ENCODE measurements at places on chromosomes 11 and 22.

DNA sequence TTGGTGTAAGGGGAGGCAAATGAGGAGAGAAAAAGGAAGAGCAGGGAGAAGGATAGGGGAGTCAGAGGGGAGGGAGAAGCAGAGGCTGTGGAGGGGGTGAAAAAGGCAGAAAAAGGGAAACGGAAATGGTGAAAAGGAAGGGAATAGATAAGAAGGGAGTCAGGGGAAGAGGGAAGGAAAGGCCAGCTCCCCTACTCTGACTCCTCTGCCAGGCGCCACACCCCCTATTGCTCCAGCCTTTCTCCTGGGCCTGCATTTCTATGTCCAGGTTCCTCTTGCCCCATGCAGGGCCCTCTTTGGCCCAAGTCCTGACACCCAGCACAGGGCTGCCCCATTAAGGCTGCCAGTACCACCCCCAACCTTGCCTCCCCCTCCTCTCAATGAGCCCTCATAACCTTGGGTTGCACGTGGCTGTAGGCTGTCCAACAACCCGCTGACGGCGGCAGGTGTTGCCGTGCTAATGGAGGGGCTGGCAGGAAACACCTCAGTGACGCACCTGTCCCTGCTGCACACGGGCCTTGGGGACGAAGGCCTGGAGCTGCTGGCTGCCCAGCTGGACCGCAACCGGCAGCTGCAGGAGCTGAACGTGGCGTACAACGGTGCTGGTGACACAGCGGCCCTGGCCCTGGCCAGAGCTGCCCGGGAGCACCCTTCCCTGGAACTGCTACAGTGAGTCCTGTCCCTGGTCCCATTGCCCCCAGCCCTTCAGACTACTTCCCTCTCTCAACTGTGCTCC, 3.4 kb upstream of the NHERF4 start:
- no peak for DNase-seq

DNA sequence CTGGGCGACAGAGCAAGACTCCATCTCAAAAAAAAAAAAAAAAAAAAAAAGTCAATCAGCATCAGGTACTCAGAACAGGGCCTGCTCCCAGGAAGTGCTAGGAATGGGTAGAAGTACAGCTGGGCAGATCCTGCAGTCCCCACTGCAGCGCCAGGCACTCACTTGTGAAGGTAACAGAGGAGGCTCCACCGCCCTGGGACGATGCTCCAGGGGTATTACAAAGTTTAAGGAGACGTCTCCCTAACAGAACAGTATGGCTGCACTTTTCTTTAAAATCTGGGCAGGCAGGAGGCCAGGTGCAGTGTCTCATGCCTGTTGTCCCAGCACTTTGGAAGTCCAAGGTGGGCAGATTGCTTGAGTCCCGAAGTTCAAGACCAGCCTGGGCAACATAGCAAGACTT, 1449.0 kb downstream of the BRD1 start:
- DNase-seq, result no peak

DNA sequence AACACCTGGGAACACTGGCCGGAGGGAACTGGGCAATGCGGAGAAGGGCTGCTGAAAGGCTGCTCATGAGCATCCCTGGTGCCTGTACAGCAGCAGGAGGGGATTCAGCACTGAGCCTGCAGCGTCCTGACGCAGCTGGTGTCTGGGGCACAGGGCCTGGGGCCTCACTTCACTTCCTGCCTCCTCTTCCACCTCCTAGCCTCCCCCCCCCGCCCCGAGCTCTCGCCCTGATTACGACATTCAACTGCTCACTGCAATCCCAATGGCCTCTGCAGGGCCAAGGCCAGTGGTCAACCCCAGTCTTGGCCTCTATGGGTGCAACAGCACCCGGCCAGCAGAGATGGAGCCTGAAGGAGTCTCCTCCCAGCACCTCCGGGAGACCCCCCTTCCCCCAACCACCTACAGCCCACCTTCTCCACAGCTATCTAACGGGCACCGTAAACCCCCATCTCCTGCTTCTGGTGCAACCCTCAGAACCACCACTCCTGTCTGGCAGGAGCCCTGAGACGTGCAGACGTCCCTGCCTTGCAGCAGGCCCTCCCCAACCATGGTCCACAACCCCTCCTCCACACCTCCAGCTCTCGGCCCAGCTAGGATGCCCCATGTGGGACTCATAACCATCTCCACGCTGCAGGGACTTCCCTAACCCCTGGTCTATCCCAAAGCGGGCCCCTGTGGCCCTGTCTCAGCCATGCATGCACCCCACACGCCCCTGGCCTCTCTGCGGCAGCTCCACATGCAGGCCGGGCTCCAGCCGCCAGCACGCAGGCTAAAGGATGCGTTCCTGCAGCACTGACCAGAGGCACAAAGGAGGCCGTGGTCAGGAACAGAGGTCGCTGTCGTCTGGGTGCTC, 38.2 kb downstream of the BRD1 start:
- no peak for DNase-seq

DNA sequence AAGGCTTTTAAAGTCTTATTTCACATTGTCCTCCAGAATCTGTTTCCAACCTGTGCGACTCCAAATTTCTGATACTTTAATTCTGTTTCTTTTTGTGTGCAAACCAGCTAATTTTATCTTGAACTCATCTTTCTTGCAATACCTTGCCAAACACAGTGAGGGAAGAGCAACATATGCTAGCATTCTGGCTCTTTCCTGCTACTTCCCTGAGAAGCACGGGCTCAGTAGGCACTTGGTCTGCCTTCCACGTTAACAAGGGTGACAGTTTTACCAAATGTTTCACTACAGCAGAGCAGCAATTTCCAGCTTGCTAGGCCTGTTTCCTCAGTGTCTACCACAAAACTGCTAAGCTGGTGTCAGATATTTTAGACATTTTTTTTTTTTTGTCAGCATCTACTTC, 405.8 kb downstream of the NTM start:
- DNase-seq, result no peak

GRCh38 chr22:27408068-27408467, 393.5 kb downstream of the MN1 start:
- DNase-seq, result no peak

GRCh38 chr22:37353839-37354238, 71.5 kb downstream of the CYTH4 start:
- peak; percentile 98 for DNase-seq

- no peak for DNase-seq
These were observed 15.3 kb downstream of the TTC12 start for GRCh38 chr11:113329725-113330124.

DNA sequence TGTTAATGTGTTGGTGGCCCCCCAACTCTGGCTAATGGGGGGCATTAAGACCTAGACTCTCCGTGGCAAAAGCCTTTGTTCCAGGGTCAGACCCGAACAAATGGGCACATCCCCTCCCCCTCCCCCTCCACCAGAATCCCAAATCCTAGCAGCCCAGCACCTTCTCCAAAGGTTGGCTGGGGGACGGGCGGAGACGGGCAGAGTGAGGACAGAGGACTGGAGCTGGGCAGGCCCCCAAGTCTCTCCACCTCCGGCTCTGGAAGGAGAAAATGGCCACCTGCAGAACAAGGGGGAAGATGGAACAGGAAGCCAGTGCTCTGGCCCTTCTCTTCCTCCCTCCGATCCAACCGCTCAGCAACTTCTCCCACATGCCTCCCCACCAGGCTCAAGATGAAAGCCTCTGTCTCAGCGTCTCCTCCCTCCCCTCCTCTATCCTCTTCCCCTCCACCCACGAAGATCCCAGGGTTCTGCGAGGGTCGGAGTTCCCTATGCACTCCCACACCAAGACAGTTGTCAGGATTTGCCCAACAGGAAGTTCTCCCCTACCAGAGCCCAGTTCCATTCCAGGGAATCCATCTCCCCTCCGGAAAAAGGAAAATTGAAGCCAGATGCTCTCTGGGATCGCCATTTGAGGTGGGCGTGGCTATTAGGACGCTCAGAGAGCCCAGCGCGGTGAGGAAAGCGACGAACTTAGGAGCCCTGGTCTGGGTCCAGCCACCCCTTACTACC, 20.1 kb downstream of the ADA2 start:
- DNase-seq, result no peak

GRCh38 chr11:114359342-114359741, 41.0 kb downstream of the C11orf71 start:
- peak; percentile 71 for DNase-seq

GRCh38 chr11:79413268-79413667, 27.6 kb downstream of the TENM4 start:
- peak; percentile 56 for DNase-seq

- DNase-seq, result no peak
These were observed 6.6 kb downstream of the ARHGAP8 start for GRCh38 chr22:44759001-44759400.

- DNase-seq, result peak; percentile 97
These were observed at the start of gene ZNHIT2 for GRCh38 chr11:65117206-65118096. TSS of gene ZNHIT2 (minus strand) at chr11:65117701. CDS start at chr11:65117653, 48 bp downstream.

GRCh38 chr22:44395118-44396005, 82.6 kb upstream of the SHISAL1 start:
- DNase-seq, result peak; percentile 22

GRCh38 chr11:85756401-85757200, 54.3 kb downstream of the SYTL2 start:
- DNase-seq, result peak; percentile 55

DNA sequence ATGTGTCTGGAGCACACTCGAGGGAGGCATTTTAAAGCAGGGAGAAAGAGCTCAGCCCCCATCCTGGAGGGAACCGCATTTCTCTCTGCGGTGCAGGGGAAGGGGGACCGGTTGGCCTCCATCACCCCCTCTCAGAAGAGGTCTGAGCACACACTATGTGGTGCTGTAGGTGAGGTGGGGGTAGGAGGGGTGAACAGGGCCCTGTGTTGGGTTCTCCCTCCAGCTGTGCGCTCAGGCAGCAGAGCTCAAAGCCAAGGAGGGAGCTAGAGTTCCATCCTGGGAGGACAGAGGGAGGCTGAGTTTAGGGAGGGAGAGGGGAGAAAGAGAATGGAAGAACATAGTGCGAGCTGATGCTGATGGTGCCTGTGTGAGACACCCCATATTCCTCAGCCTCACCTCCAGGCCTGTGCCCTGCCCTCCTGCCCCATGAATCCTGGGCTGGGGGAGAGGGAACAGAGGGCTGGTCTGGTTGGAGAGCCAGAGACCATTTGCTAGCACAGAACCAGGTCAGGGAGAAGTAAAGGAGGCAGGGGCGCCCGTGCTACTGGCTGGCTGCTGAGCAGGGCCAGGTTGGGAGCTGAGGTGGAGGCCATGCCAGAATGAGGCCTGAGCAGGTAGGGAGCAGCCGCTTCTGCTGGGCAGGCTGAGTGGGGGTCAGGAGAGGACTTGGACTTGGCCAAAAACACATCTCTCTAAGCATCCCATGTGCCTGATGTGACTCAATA, 43.7 kb downstream of the ALX4 start:
- no peak for DNase-seq

DNA sequence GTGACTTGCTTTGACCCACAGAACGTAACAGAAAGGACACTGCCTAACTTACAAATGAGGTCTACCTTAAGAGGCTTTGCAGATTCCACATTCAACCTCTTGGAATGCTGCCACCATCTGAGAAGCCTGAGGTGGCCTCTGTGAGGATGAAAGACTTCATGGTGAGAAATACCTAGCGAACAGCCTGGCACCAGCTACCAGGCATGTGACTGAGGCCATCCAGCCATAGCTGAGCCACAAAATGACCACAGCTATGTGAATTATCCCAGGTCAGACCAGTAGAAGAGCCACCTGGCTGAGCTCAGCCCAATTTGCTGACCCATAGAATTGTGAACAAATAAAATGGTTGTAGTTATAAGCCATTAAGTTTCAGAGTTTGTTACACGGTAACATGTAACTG, 37.5 kb downstream of the PPARA start:
- DNase-seq, result no peak

GRCh38 chr22:35555483-35555890, 14.9 kb downstream of the RASD2 start:
- no peak for DNase-seq

- DNase-seq, result no peak
These were observed 13.4 kb downstream of the PITPNB start for GRCh38 chr22:27905653-27906052.

- DNase-seq, result no peak
These were observed 78.1 kb downstream of the KIAA1671 start for GRCh38 chr22:25030636-25031035.

DNA sequence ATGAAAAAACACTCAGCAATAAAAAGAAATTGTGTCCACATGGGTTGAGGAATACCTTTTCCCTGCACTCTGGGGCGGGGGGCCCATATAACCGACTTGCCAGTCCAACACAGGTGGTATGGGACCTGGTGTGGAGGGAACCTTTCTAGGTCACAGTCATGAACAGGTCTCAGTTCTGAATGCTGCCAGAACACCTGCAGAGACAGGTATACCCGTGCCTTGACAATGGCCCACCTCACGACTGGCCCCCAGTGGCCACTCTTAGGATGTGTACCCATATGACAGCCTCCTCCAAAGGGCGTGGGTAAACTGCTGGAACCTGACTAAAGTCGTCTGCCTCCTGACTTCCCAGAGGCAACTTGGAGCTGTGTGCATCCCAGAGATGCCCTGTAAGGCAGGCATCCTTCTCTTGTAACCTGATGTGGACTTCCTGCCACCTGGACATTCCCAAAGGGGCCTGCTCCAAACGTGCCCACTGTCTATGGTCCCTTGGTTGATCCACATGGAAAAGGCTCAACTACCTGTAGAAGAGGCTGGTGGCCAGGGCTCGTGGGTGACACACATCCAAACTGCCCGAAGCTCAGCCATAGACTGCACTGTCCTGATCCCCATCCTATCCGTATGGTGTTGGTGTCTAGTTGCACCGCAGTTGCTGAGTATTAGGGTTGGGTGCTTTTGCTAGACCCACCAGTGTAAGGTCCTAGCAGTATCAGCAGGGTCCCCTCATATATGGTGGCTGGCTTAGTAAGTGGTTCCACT, 859.3 kb downstream of the BRD1 start:
- peak; percentile 1 for DNase-seq

DNA sequence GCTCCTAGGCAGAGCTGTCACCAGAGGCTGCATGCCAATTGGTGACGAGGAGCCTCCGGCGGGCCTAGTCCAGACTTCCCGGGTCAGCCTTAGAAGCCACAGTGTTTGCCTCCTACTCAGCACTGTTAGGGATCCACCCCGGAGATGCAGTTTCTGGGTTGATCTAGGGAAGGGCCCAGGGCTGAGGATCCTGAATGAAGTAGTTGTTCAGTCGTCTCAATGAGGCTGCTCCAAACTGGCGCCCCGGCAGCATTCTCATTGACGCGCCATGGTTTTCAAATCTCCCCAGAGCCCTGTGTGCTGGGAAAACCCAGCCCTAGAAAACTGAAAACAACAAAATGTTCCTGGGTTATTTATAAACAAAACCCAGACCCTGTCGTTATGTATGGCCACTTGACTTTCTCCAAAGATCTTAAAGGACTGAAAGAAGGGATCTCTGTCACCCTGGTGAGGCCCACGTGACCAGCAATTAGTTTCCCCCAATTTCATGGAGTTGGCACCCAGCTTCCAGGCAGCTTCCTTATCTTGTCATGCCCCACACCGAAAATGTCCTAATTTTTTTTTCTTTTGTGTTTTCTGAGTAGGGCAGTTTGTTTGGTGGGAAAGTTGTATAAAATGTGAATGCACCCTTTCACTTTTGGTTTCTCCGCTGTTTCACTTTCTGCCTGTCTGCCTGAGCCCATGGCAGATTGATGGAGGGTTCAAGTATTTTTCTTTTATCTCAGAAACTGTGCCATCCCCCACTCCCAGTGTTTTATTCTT, 2.0 kb upstream of the EHD1 start:
- no peak for DNase-seq

DNA sequence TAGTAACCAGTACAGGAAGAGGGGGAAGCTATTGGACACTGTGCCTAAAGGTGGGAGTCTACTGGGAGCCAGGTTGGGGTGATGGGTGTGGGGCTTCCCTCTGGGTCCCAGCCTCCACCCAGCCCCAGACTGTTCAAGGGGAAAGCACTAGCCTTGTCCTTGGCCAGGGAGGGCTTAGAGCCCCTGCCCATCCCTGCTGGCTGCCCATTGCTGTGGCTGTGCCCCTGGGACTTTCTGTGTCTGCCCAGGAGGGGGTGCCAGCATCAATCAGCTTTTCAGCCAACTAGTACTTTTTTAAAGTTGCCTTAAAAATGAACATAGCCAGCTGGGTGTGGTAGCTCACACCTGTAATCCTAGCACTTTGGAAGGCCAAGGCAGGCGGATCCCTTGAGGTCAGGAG, 19.9 kb downstream of the INCENP start:
- no peak for DNase-seq

Data from bronchial epithelial cell (primary cell).